NCI-H1436 (cell line): ENCODE measurements at places on chromosomes 5 and 9.

GRCh38 chr5:171365351-171365750 lies 22.3 kb upstream of the NPM1 start:
- no peak for DNase-seq

GRCh38 chr9:29063031-29063430 lies 1489.8 kb upstream of the C9orf72 start:
- no peak for DNase-seq

GRCh38 chr5:66248874-66249273 lies 104.8 kb downstream of the SREK1 start:
- DNase-seq: no peak

DNA sequence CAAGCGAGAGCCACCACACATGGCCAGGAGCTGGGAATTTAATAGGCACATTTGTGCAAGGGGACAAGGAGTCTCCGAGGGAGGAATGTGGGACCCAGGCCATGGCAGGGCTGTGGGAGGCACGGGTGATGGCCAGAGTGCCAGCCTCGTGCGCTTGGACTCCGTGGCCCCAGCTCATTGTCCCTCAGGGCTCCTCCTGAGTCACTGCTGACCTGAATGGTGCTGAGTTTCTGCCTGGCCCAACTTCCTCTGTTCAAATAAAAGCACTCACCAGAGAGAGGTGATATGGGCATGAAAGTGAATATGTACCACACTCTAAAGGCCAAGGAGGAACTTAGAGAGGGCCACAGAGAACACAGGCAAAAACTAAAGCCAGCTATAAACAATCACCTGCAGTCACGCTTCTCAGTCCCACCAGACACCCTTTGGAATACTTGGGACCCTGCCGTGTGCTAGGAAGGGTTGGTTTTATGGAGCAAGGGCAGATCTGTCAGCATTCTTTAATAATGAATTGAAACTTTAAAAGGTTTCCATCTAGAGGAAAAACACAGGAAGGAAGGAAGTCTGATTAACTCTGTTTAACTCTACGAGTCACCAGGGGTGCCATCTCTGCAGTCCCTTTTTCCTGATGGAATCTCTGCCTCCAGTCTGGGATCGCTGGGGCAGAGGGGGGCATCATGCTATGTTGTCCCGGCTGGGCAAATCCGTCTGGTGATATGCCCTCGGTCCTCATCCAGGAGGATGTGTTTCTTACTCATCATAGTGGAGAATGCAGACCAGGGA lies 25.1 kb upstream of the UBE2QL1 start:
- DNase-seq: no peak

DNA sequence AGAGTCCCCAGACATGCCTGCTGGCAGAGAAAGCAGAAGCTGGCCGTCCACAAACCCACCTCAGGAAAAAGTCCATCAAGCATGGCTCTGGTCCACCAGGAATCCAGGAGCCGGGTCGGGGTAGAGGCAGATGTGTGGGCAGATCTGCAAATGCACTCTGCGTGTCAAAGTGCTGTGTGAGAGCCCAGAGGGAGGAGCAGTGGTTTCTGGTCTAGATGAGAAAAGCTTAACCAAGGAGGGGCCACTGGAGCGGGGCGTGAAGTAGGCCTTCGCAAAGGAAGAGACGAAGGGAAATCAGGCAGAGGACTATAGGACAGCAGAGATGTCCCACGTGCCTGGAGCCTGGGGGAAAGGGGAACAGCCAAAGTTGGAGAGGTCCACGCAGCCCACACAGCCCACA lies 40.0 kb downstream of the TTLL11 start:
- DNase-seq: no peak

DNA sequence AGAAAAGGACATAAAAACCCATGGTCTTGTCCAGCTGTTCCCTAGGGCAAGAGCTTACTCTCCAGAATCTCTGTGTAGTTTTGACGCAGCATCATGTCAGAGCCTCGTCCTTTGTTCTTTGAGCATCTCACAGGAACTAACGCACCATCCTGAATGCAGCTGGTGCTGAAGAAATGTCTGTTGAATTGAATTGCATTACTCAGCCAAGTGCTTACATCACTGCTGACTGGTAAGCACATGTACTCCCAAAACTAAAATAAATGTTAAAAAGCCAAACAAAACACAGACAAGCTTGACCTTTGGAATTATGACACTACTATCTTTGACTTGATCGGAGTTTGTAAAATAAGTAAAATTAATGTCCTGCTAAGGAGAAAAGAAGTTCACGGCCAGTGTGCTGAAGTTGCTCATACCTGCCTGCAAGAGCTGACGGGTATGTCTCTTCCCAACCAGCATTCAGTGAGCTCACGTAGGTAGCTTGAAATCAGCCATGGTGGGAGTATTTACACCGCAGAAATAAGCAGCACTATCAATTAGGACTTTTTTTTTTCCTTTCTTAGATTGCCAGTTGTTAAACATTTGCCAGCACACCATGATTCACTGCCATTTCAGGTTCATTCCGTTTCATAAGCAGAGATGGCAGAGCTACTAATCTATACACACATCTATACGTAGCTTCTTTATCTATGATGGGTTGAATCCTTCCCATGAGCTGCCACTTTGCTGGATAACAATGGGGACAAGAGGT lies 310.6 kb upstream of the MSX2 start:
- no peak for DNase-seq

- no peak for DNase-seq
These were observed 7.1 kb downstream of the LRRC26 start for GRCh38 chr9:137162505-137163364.

DNA sequence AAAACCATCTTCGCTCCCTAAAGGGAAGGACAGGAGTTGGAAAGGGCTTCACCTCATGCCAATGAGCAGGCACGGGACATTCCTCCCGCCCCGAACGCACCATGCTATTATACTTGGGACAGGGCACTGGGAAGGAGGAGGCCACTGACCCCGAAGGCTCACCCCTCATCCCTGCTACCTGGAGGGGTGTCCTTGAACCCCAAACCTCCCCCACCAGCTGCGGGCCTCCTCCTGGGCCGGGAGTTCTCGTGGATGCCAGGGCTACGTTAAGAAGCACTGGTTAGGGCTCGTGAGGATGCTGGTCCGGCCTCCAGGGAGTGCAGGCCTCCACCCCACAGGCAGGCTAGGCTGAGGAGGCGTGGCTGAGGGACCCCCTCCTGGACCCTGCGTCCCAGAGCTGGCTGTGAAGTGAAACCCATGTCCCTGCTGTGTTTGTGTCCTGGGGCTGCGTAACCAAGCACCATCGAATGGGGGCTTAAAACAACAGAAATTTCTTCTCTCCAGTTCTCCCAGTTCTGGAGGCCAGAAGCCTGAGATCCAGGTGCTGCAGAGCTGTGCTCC lies 111.0 kb upstream of the SARDH start:
- DNase-seq: no peak

- no peak for DNase-seq
These were observed 118.7 kb upstream of the CCDC112 start for GRCh38 chr5:115415143-115415491.

GRCh38 chr9:84173961-84174360 lies 166.6 kb downstream of the SLC28A3 start:
- no peak for DNase-seq

GRCh38 chr5:54742417-54742891 lies 224.9 kb downstream of the SNX18 start:
- no peak for DNase-seq

- no peak for DNase-seq
These were observed 50.6 kb downstream of the SPIN1 start for GRCh38 chr9:88438811-88439210.

- DNase-seq: no peak
These were observed 45.7 kb downstream of the SCAMP1 start for GRCh38 chr5:78405829-78406750.

DNA sequence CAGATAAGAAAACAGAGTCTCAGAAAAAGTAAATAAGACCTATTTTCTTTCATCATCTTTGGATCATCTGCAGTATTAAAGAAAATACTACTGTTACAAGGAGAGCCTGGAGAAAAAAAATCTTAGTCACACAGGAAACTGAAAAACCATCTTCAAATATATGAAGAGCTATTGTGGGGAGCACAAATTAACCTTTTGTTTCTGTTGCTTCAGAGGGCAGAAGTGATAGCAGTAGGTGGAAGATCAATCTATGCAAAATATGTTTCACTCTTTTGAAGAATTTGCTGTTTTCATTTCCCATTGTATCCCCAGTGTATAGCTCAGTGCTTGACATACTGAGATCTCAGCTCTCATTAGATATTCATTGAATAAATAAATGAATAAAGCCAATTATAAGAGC lies 13.1 kb upstream of the CEMIP2 start:
- DNase-seq: no peak

DNA sequence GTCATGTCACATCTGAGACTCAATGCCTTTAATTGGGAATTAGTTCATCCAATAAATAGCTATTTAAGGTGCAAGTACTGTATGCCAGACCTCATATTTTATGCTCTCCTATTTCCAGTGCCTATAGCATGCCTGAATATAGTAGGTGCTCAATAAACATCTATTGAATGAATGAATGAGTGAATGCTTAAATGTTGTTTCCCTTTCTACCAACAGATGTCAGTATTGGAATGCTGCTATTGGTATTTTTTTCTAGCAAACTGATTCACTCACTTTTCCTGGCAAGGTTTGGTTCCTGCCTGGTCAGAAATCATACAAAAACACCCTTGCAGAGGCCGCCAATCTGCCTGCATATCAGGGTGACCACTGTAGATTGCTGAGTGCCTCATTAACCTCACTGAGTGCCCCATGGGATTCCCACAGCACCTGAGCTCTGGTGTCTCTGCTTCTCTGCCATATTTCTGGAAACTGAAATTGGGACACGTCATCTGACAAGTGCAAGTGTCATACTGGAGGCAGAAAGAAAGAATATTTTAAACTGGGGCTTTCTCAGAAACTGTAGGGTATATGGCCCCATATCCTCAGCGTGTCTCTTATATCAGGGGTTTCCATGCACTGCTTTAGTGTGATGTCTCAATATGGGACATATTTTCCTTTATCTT lies 359.7 kb downstream of the TRIM32 start:
- no peak for DNase-seq

DNA sequence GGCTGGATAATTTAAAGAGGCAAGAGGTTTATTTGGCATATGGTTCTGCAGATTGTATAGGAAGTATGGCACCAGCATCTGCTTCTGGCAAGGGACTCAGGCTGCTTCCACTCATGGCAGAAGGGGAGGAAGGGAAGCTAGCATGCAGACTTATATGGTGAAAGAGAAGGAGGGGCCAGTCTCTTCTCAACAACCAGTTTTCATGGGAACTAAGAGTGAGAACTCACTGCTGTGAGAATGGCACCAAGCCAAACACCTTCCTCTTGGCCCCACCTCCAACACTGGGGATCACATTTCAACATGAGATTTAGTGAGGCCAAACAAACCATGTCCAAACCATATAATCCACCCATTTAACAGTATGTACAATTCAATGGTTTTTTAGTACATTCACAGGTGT lies 113.3 kb upstream of the SHB start:
- DNase-seq: peak; percentile 6

DNA sequence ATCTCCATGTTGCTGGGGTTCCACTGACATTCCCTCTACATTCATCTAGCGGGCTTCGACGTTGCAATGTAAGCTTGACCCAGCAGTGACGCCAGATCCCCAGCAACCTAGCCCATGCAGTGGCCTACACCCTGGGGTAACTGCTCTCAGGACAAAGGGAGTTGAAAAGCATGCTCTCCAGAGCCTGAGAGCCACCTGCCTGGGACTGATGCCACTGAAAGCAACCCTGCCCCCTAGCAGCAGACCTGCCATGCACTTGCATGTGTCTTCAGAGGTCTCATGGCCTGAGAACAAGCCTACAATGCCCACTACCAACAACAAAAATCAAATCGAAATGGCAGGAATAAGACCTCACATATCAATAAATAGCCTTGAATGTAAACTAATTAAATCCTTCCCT lies 330.3 kb downstream of the TRIM36 start:
- DNase-seq: no peak

GRCh38 chr9:127090341-127090985 lies 32.0 kb downstream of the ANGPTL2 start:
- DNase-seq: no peak

DNA sequence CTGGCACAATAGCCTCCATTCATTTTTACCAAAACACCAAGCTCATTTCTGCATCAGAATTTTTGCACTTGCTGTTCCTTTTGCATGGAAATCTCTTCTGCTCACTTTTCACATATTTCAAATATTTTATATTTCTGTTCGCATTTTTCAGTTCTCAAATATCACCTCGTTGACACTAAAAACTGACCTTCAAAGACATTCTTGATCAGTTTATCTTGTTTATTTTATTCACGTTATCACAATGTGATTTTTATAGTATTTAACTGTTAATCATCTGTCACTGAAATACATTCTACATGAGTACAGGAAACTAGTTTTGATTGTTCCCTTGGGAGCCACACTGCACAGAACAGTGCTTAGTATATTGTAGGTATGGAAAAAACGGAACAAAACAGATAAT lies 29.6 kb downstream of the CDH10 start:
- no peak for DNase-seq

DNA sequence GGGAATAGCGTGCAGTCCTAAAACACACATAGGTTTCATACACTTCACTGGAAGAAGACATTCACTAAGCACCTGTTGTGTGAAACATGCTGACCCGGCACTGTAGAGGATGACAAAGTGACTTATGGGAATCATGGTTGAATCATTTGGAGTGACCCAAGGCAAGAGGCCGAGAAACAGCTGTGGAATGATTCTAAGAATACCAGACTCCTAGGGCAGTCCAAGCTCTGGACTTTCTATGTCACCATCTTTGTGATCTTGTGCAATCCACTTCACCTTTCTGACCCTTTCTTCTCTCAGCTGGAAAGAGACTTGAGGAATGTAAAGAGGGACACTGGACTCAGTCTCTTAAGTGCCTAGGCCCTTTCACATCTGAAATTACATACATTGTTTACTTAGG lies 13.1 kb downstream of the MSANTD3 start:
- no peak for DNase-seq

- DNase-seq: no peak
These were observed 639 bp downstream of the PCDH1 start for GRCh38 chr5:141877356-141878185.

GRCh38 chr5:108101821-108102220 lies 280.1 kb downstream of the FBXL17 start:
- DNase-seq: no peak

DNA sequence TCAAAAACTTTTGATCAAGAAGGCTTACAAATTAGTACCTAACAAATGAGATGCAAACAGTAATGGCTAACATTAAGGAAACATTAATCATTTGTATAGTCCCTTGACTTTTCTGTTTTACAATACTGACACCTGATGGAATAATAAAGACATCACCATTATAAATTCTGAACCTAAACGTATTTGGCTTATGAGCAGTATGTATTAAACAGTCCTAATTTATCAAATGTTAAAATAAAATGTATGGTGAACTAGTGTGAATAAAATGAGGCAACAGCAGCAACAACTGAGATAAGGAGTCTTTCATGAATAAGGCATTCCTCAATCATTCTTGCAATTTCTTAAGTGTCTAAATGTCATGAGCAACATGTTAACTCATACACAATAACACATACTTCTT lies 6.0 kb downstream of the PUM3 start:
- no peak for DNase-seq

DNA sequence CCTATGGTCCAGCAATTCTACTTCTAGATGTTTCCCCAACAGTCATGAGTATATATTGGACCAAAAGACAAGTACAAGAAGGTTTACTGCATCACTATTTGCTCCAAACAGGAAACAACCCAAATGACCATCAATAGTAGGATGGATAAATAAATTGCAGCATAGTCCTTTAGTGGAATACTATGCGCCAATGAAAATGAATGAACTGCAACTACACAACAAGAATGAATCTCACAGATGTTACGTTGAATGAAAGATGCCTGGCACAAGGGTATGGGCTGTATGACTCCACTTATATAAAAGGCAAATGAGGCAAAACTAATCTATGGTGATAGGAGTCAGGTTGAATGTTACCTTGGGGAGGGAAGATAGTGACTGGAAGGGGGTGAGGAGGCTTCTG lies 48.6 kb upstream of the UNC5A start:
- DNase-seq: no peak
